Stimulated activated CD4-positive, alpha-beta T cell treated with anti-CD3 and anti-CD28 coated beads, Interleukin-2, amount 100 ng/mL, for 4 hours (primary cell): ENCODE measurements at places on chromosomes 12 and 14.

DNA sequence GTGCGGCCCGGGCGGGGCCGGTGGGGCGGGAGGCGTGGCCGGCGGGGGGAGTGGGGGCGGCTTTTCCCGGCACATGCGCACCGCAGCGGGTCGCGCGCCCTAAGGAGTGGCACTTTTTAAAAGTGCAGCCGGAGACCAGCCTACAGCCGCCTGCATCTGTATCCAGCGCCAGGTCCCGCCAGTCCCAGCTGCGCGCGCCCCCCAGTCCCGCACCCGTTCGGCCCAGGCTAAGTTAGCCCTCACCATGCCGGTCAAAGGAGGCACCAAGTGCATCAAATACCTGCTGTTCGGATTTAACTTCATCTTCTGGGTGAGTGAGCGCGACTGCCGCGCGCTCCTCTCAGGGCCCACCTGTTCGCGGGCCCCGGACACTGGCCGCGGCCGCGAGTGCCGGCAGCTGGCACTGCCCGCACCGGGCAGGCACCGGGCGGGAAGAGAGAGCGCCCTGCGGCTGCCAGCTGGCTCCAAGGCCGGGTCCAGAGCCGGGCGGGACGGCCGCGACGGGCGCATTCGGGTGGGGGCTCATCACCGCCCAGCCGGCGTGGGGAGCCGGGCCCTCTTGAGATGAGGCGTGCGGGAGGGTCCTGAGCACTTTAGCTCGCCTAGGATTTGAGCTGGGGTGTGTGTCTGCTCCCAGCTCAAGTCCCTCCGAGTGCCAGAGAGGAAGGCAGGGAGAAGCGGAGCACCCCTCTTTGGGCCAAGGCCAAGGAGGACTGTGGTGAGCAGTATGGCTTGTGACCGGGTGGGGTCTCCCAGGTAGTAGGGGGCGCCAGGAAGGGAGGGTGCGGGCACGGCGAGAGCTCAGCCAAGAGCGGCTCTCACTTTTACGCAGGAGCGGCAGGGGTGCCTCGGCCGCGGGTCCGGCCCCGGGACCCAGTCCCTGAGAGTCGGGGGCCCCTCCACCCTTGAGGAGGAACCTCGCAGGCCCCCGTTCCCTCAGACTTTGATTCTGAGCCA lies at the start of gene CD9:
CD9 (plus strand) TSS at position 145 of the 957 bp plus-strand sequence; CDS start at position 245, 100 bp downstream.
- peak; percentile 23 for DNase-seq

DNA sequence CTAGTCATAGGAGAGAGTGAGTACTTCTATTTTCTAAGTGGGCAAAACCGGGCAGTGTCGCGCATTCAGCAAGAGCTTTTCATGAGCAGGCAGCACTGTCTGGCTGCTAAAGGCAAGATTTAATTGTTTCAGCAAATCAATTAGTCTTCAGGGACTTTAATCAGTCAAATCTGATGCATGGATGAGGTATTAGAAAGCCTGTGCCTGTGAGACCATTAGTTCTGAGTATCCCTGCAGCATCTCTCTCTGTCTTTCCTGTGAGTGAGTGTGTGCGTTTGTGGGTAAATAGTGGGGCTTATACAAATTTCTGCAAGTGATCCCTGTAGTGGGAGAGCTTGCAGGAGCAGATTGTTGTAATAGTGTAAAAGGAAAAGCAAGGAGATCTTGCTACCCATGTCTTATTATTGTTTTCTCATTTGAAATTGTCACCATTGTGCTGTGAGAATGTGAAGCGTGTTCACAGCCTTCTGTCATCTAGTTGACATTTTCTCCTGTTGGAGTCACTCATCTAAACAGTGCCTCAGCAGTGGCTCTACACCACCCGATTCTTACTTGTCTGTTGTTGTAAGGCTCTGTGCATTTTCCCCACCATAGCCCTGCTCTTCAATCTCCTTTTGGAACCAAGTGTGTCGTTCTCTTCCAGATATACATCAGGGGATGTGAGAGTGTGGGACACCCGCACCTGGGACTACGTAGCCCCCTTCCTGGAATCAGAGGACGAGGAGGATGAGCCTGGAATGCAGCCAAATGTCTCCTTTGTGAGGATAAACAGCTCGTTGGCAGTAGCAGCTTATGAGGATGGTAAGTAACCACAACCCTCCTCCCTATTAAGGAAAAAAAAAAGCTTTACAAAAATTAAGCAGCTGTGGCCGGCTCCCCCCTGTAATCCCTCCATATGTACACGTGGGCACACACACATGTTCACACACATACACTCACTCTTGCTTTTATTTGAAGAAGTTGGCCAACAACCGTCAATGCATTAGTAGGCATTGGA lies 53.6 kb downstream of the FBXW8 start:
- DNase-seq, result no peak

- no peak for DNase-seq
Observed at GRCh38 chr12:28135801-28136439, 54.3 kb upstream of the CCDC91 start.

DNA sequence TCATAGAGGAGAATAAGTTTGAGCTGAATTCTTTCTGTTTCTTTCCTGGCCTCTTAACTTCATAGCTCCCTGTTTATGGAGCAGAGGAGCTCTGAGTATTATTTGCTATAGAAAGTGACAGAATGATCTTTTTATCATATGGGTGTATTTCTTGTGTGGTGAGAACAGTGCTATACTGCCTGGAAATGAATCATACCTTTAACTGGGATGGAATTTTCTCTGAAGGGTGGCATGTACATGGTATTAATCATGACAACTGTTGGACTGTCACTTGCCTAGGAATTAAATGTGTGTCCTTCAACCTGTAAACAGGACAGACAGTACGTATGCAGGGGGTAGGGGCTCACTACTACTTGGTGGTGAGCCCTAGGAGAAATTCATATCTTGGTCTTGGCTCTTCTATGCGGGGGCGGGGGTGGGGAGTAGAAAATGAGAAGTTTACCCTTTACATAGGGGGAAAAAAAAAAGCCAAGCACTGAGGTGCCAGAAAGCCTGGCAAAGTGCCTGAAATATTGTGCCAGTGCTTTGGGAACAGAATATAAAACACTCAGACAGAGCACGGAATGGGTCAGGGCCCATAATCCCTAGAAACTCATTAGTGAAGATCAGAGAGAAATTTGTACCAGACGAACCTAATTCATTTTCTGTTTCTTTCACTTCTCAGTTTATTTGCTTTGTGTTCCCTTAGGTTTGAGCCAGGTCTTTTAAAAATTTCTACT lies 33.8 kb downstream of the ARMH4 start:
- DNase-seq, result no peak

- no peak for DNase-seq
Observed at GRCh38 chr12:62760779-62761178, 174.2 kb downstream of the PPM1H start.

DNA sequence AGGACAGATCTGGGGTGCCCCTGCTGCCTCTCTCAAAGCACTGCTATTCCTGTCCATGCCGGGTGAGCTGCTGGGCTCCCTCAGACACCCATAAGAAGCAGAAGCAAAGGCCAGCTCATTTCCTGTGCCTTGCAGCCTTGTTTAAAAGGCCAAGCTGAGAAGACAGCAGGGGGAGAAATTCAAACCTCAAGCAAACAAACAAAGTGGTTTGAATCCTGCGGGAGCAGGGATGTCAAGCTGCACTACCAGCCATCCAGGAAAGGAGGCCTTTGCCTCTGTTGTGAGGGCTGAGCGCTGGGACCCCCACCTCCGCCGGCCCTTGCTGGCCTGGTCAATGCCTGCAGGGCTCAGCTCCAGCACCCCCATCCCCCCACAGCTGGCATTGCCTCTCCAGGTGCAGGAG lies 176.5 kb downstream of the PIWIL1 start:
- DNase-seq, result no peak

- no peak for DNase-seq
Observed at GRCh38 chr14:99041141-99041819, 230.7 kb downstream of the BCL11B start.

- peak; percentile 50 for DNase-seq
Observed at GRCh38 chr14:58571769-58572472, 65.8 kb upstream of the DACT1 start.

DNA sequence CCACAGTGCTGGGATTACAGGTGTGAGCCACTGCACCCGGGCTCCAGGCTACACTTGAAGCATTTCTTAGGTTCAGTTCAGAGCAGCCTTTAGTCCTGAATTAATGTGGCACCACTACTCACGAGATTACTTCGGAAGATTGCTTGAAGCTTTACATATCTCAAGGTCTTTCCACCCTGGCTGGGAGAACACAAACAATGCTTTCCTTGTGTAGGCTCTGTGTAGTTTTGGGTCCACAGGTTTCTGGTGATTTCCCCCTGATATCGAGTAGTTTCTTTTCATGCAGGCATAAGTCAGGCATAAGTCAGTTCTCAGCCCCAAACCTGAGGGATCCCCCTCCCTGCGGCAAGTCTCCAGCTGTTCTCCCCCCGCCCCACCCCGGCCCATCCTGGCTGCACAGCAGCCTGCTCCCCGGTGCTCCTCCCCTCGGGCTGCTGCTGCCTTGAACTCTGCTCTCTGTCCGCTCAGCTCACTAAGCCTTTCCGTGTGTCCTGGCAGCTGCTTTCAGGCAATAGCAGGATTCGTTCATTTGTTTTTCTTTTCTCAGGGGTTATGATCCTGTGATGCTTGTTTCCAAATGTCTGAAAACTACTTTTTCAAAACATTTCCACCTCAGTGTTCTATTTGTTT lies 417.7 kb downstream of the TMEM121 start:
- no peak for DNase-seq

- peak; percentile 3 for DNase-seq
Observed at GRCh38 chr14:51298895-51299294, 58.8 kb downstream of the TMX1 start.

DNA sequence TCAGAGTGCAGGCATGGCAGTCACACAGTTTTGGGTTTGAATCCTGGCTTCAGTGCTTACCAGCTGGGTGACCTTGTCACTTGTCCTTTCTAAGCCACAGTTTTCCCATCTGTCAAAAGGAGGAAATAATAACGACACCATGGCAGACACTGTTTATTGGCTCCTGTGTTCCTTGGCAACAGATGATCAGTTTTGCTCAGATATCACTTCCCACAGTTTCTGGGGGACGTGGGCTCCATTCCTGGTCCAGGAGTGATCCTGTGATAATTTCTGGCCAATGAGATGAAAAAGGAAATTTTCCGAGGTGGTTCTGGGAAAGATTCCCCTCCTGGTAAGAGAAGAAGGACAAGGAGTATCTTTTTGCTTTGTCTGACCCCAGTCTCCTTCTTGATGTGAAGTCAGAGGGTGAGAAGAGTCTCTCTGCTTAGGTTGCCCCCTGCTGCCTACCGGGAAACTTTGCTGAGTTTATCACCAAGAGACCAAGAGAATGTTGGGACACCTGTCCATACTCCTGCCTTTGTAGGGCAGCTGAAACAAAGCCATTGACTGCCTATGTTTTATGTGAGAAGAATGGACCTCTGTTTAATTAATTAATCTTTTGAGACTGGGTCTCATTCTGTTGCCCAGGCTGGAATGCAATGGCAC lies 178.9 kb upstream of the NRXN3 start:
- DNase-seq, result no peak

DNA sequence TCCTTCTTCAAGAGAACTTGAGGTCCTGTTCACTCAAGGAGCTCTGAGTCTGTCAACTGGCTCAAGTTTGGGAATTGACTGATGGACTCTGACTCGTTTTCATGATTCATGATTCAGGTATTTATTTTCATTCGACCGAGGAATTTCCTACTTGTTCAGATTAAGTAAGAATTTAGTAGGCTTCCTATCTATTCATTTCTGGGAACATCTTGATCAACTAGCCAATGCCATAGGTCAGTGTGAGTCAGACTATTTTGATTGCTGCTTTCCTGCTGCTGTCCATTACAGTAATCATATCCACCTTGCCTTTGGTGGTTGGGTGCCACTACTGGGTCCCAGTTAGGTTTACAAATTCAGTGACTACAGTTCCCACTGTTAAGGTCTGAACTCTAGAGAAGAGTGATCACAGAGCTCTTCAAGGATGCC lies 6.1 kb downstream of the FAM186A start:
- DNase-seq, result no peak

DNA sequence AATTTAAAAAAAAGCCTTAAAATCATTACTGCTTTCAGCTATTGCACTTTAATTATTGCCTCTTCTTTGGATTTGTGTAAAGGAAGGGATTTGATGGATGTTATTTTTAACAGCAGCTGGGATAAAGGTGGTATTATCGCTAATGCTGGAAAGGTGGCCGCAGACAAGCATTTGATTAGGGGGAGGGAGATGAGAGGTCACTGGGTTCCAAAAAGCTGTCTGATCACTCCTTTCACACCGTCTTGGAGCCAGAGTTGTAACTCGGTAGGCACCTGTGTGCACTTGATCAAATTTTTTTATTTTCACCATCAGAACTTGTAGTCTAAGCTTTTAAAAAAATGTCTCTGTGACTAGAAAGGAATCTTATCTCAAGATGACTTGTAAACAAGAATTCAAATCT lies 99.8 kb downstream of the AKAP6 start:
- DNase-seq, result no peak
